Activated T-cell treated with anti-CD3 and anti-CD28 coated beads, Interleukin-2, amount 50 U/mL, for 72 hours (primary cell): ENCODE measurements at places on chromosomes 2 and 18.
A peak's percentile ranks its signal among the peaks of the same experiment; 100 is the strongest.

GRCh38 chr2:207092818-207093217 lies 72.9 kb downstream of the KLF7 start:
- DNase-seq: no peak

- DNase-seq: no peak
These were observed 22.5 kb downstream of the TMEM178A start for GRCh38 chr2:39688181-39688580.

DNA sequence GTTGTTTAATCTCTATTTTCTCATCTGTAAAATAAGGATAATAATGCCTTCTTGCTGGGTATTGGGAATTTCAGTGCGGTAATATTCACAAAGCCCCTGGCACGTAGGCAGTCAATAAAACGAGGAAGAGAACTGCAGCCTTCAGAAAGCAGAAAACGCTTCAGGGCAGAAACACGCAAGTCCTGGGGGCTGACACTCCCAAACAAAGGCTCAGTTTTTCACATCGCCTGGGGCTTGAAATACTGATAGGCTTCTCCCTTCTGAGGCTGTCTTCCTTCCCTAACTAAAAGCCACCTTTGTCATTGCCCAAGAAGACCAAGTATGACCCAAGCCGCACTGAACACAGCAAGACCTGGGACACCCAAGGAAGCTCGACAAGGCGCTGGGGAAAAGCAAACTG lies 32.4 kb downstream of the TMEM177 start:
- DNase-seq: no peak

GRCh38 chr2:221895366-221896121 lies 323.4 kb upstream of the EPHA4 start:
- DNase-seq: no peak

- no peak for DNase-seq
These were observed 49.0 kb downstream of the VSNL1 start for GRCh38 chr2:17589406-17590035.

- peak; percentile 69 for DNase-seq
These were observed 10.0 kb upstream of the GBX2 start for GRCh38 chr2:236177967-236178889.

DNA sequence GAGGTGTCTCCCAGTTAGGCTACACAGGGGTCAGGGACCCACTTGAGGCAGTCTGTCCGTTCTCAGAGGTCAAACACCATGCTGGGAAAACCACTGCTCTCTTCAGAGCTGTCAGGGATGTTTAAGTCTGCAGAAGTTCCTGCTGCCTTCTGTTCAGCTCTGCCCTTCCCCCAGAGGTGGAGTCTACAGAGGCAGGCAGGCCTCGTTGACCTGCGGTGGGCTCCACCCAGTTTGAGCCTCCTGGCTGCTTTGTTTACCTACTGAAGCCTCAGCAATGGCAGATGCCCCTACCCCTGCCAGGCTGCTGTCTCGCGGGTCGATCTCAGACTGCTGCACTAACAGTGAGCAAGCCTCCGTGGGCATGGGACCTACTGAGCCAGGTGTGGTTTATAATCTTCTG lies 346.3 kb downstream of the CELF4 start:
- no peak for DNase-seq

DNA sequence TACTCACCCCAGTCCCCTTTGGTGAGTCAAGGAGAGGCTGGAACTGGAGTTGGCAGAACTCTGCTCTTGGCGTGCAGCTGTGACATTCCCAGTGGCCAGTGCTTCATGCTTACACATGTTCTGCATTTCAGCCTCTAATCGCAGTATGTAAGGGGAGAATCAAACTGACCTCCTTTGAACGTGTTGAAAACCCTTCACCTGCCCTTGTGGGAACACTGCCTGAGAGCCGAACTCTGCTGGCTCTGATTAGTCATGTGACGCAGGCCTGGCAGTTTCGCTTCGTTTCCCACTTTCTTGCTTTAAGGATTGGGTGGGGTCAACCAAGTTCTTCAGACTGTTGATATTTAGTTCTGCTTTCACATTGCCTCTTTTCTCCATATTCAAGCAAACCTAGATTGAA lies 173.8 kb upstream of the BCL2L11 start:
- DNase-seq: no peak

DNA sequence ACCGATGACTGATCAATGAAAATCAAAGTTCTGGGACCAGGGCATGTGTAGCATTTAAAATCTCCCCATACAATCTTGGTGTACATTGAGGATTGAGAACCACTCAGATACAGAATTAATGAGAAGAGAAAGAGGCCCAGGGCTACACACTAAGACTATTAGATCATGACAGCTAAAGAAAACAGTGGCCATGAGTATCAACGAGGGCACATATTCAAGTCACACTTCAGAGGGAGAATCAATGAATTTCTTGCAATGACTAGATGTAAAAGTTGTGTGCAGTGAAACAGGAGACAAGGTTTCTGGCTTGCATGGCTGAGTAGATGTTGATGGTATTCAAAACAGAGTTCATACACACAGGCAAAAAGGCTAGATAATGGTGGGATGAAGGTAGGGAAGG lies 29.1 kb downstream of the METTL8 start:
- no peak for DNase-seq

DNA sequence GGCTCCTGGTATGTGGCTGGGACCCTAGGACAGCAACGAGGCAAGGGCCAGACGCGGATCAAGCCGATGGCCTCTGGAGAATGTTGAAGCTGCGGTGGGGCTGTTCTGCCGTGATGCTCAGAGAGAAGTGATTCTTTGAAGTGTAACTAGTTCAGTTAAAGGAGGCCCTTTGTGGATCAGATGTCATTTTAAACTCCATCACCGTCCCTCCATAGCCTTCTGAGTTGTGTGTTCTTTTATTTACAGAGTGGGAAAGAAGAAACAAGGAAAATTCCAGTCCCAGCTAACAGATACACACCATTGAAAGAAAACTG lies 403 bp downstream of the PNO1 start:
- DNase-seq: no peak

- no peak for DNase-seq
These were observed 83.1 kb downstream of the FAM161A start for GRCh38 chr2:61770746-61771145.

DNA sequence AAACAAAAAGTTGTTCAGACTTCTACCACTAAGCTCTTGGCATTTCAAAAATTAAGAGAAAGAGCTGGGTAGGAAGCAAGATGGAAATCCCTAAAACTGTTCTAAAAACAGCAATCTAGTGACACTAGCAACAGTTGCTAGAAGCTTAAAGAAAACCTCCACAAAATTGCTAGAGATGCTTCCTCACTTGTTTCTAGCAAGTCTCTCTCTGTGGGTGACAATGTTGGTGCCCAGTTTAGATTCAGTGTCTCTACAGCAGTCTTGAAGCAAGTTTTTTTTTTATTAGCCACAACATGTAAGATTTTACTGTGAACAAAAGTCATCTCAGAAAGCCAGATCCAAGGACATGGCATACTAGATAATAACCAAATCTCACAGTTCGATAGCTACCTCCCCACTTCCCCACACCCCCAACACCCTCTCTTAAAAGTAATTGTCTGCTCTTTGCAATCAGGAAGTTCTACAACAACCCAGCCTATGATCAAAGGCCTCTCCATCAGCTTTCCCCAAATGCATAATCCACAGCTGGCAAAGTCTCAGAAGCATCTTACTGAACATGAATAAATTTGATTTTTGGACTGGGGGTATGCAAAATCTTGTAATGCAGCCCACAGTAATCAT lies 70.0 kb downstream of the ANKRD44 start:
- no peak for DNase-seq

DNA sequence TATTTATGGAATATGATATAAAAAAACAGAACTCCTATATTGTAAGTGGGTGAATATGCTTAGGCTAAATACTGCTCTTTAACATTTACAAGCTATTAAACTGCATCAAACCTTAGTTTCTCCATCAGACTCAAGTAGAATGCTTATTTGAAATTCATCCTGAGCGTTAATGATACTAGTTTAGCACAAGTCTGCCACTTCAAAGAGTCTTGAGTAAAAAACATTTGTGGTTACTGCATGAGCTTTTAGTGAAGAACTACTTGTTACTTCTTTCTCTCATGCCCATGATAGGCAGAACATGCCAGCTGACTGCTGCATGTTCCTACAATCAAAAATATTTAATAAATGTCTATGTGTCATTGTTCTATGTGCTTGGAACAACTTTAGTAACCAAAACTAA lies 12.1 kb downstream of the YES1 start:
- no peak for DNase-seq

DNA sequence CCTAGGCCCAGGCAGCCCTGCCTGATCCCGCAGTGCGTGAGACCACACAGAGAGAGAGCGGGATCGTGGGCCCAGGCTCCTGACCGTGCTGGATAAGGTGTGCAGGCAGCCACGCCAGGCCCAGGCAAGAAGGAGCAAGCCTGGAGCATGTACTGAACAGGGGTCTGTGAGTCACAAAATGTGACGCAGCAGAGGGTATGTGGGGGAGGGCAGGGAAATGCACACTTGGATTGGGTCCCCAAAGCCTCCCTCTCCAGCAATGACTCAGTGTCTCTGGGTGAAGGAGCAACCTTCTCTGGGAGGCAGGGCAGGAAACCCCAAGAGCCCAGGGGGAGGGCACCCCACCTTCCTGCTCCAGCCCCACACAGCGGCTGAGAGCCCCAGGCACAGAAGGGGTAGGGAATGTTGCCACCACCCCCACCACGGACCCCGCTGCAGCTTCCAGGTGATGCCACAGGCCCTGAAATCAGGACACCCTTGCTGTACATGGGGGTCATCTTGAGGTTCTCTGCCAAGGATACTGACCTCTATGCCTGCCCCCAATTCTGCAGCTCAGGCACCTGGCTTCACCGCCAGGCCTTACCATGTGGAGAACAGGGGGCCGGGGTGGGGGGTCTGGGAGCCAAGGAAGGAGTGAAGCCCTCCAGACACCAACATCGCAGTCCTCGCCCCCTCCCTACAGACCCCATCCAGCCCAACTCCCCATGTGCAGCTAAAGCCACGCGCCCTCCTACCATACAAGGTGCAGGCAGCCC lies 1.3 kb upstream of the GPC1 start:
- peak; percentile 25 for DNase-seq
